Stimulated activated CD8-positive, alpha-beta memory T cell treated with anti-CD3 and anti-CD28 coated beads, Interleukin-2, amount 100 ng/mL, for 1 hour (primary cell): ENCODE measurements at places on chromosomes 12 and 14.
A peak's percentile ranks its signal among the peaks of the same experiment; 100 is the strongest.

GRCh38 chr14:65444230-65444629 lies 31.7 kb downstream of the FUT8 start:
- DNase-seq, result no peak

GRCh38 chr14:94321421-94322271 lies 1.5 kb downstream of the SERPINA6 start:
- DNase-seq, result no peak

GRCh38 chr12:1842183-1842904 lies 22.0 kb downstream of the LRTM2 start:
- DNase-seq, result no peak

DNA sequence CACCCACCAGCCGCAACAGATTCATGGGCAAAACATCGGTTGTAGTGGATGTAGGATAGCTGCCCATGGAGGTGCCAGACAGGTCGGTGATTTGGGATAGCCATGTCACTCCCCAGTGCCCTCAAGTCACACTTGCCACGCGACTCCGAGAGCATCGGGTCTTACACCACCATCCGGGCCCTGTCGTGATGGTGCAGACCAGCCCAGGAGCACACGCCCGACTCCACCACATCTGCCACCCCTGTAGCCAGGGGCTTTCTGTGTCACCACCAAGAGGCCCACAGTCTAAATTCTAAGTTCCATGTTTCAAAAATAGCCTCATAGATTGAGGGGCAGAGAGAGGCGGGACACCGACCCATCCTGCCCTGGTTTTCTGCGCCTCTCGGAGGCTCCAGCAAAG lies 18.0 kb downstream of the FOXN4 start:
- DNase-seq, result no peak

- DNase-seq, result no peak
These were observed 16.4 kb upstream of the PLEKHH1 start for GRCh38 chr14:67516676-67517075.

GRCh38 chr12:122870867-122871664 lies 24.9 kb downstream of the VPS37B start:
- DNase-seq, result no peak

DNA sequence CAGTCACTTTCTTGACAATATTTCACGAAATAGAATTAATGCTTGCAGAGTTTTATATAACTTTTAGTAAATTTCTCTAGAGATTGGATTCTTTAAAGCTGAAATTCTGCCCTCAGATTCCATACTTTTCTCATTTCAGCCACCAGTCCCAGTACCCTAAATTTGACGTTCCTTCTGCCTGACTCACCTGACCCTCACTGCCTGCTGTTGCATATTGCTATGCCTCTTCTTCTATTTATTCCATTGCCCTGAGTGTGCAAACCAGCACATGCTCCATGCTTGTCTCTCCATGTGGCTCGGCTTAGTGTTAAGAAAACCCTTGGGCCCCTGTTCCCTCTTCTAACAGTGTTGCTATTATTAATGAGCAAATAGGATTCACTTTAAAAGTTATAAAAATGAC lies 533.3 kb downstream of the LRFN5 start:
- DNase-seq, result no peak

DNA sequence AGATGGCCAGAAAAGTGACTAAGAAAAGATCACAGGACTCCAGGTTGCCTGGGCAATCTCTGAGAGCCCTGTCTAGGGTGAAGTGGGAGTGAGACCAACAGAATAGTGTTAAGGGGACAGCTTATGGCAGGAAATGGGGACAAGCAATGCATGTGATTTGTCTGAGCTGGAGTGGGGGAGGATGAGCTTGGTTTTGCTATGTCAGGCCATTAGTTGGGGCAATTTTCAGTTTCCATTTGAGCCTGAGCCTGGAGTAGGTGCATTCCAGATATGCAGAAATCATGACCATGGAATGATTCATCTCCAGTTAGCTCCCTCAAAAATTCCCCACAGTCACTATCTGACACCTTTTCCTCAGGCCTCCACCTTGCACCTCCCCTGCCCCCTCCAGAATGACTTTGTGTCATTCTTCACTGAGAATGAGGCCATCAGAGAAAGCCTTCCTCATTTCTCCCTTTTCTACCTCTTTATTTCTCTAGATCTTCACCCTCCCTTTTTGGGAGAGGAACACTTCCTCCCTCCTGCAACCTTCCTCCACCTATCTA lies 150.9 kb upstream of the PLEKHG7 start:
- DNase-seq, result no peak

DNA sequence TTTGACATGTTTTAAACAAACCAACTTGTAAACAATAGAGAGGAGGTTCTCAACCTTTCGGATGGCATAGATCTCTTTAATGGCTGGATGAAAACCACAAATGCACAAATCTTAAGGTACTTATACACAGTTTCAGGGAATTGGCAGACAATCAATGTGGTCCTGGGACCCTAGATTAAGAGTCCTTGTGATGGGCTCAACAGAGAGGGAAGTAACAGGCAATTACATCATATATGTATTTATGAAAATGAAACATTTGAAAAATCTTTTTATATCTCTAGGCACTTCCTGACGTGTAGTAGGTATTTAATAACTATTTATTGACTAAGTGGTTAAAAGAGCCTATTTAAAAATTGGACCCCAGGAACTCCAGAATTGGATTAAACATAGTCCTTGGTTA lies 897 bp downstream of the ACTR10 start:
- DNase-seq, result no peak

DNA sequence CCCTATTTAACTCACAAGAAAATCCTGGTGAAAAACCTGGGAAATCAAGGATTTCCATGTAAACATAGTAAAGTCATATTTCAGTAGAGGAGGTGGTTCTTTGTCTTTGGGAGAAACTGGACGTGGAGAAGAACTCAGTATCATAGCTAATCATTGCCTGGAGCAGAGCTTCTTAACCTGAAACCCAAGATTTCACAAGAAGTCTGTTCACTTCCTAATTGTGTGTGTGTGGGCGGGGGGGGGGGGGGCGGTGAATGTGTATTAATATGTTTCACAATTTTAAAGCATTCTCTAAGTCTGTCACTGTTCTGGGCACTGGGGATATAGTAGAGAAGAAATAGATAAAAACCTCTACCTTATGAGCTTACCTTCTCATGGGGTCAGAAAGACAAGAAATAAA lies 96.7 kb upstream of the PPP4R3A start:
- no peak for DNase-seq

DNA sequence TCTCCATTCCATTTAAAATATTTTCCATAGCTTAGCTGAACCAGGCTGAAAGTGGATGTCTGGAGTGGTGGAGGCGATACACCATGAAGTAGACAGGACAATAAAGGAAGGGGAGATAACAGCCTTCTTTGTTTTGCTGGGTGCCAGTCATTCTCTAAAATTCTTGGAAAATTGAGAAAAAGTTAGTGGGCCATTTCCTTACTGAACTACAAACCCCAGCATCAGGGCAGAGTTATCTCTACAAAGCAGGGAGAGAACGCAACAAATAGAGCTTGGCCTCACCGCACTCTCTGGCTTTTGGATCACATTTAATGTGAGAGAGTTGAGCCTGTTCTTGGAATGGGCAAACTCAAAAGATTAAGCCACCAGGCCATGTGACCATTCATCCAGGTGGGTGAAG lies 41.2 kb upstream of the LRRC10 start:
- no peak for DNase-seq

GRCh38 chr12:10708862-10709261 lies 14.3 kb downstream of the YBX3 start:
- no peak for DNase-seq

GRCh38 chr14:73753124-73753886 lies 39.1 kb upstream of the PNMA1 start:
- no peak for DNase-seq

GRCh38 chr12:82876075-82876474 lies 189.4 kb downstream of the TMTC2 start:
- no peak for DNase-seq

DNA sequence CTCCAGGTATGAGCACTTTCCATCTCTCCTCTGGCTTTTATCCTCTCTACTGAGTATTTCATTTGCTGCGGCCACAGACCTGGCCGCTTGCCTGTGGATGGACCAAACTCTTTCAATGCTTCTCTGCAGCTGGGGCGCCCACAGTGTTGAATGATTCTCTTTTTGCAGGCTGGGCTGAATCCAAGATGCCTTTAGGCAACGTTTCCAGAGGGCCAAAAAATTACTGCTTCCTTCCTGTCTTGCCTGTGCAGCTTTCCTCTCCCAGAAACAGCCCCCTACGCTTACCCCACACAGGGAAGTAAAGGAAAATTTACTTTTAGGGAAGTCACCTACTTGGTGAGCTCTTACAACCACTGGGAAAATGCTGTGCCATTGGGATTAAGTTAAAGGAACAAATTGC lies 55.6 kb upstream of the JDP2 start:
- DNase-seq, result no peak

GRCh38 chr14:68828698-68829097 lies 35.8 kb upstream of the ZFP36L1 start:
- DNase-seq, result no peak

DNA sequence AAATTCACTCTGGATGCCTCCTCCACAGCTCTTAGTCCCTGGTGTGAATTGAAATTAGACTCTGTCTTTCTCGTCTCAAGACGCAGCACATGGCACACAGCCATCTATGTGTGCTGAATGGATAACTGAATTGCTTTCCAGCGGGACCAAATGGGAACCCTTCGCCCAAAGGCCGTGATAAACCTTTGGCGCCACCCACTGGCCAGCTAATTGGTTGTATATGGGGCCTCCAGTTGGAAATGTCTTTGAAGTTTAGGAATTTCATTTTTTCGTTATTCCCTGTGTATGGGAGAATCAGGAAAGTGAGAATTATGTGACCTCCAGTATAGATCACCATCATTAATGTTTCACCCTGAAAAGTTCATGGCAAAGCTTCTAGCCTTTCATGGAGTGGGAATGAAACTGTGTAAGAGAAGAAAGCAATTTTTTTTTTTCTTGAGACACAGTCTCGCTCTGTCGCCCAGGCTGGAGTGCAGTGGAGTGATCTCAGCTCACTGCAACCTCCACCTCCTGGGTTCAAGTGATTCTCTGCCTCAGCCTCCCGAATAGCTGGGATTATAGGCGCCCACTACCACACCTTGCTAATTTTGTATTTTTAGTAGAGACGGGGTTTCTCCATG lies 9.8 kb upstream of the HSP90AA1 start:
- DNase-seq, result peak; percentile 50

DNA sequence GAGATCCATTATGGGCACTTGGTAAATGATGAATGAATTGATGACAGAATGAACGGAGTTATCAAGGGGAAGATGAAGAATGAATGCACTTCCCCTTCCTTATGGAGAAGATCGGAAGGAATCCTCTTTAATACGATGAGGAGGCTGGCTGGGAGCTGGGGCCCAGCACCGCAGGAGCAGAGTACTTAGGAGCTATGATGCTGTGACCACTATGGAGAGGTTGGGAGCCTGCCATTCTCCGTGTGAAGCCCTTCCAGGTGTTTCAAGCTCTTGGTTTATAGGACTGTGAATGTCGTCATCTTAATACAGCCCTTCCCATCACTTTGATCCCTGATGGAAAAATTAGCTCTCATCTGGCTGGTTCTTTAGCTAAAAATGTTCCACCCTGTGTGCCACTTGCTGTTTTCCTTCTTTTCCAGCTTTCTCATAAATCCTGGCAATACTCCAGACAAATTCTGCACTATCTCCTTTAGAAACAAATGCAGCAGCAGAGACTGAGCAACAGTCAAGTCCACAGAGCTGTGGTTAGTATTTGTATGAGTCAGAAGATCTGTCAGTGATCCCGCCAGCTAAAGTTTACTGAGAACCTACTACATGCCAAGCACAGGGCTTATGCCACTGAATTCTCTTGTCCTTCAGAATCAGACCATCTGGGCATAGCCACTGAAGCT lies 263.1 kb upstream of the CRY1 start:
- no peak for DNase-seq

DNA sequence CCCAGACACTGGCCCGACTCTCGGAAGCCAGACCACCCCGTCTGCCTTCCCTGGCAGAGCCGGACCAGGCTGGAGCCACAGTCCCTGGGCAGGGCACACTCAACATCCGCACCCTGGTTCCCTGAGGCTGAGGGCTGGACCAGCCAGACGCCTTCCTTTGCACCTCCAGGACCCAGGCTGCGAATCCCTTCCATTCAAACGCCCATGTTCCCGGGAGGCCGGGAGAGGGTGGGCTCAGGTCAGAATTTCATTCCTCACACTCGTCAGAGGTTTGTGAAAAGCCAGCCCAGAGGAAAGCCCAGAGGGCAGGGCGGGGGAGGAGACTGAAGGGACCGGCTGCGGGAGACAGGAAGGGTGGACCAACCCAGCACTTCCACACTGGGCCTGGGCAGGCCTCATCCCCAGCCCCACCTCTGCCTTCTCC lies 58.7 kb downstream of the LRRC74A start:
- DNase-seq, result no peak

- DNase-seq, result no peak
These were observed 197.0 kb downstream of the ETV6 start for GRCh38 chr12:11846488-11846887.

- DNase-seq, result no peak
These were observed 45.5 kb downstream of the DERA start for GRCh38 chr12:15956413-15957185.

GRCh38 chr14:87282266-87282665 lies 710.7 kb downstream of the GALC start:
- no peak for DNase-seq

DNA sequence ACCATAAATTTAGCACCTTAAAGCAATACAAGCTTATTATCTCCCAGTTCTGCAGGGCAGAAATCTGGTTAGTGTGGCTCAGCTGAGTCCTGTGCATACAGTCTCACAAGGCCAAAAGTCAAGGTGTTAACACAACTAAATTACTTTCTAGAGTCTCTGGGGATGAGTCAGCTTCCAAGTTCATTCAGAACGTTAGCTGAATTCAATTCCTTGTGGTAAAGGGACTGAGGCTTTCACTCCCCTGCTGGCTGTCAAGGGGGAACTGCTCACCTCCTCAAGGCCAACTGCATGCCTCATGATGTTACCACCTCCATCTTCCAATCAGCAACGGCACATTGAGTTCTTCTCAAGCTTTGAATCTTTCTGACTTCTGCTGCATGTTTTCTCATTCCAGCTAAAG lies 27.6 kb downstream of the EML5 start:
- no peak for DNase-seq

GRCh38 chr12:57240066-57240921 lies 10.7 kb downstream of the STAC3 start:
- peak; percentile 34 for DNase-seq

- DNase-seq, result peak; percentile 87
These were observed at the start of gene RBM25 for GRCh38 chr14:73058224-73058921. Gene RBM25 (plus strand): TSS chr14:73058534. CDS start chr14:73071642, 13,108 bp downstream.

GRCh38 chr14:98138666-98139065 lies 1133.3 kb downstream of the BCL11B start:
- peak; percentile 35 for DNase-seq
